SHP77 (cell line): ENCODE measurements at places on chromosomes 1 and 21.

GRCh38 chr1:53593758-53594380 lies 134.7 kb downstream of the DMRTB1 start:
- peak; percentile 28 for DNase-seq

DNA sequence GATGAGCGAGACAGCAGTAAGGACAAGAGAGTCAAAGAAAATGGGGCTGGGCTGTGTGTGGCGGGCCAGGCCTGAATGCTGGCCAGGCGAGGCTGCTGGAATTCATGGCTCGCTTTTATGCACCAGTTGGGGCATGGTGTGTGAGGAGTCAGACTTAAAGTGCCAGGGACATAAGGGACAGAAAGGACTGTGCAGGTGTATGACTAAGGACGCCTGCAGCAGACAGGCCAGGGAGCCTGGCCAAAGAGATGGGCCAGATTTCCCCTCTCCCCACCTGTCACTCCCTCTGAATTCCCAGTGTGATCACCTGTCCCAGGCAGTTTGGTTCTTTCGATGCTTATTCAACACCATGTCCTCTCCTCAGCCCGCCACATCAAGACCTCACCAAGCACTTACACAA lies 16.9 kb upstream of the SMIM12 start:
- DNase-seq = no peak

GRCh38 chr1:42736152-42736551 lies 3.9 kb downstream of the CLDN19 start:
- no peak for DNase-seq

DNA sequence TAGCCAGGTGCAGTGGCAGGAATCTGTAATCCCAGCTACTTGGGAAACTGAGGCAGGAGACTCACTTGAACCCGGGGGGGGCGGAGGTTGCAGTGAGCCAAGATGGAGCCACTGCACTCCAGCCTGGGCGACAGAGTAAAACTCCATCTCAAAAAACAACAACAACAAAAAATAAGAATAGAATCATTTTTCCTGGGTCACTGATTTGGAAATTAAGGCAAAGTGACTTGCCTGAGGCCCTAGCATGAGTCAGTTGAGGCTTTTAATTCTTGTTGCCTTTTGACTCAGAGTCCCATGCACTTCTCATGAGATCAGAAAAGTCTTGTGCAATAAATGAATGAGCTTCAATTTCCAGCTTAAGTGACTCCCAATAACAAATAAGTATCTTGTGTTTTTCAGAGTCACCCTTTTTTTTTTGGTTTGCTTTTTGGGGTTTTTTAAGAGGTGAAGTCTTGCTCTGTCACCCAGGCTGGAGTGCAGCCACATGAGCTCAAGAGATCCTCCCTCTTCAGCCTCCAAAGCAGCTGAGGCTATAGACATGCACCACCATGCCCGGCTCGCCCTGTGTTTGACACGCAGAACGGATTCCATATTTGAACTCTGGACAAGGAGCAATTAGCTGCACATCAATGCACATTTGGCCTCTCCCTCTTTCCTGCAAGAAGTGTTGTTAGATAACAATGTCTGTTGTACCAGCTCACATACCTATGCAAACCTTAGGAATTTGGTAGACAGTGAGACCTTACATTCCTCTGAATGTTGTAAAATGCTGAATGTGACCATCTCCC lies 3.4 kb upstream of the PLEKHM2 start:
- no peak for DNase-seq

- no peak for DNase-seq
Observed at GRCh38 chr1:228913626-228914414, 178.5 kb downstream of the RHOU start.

DNA sequence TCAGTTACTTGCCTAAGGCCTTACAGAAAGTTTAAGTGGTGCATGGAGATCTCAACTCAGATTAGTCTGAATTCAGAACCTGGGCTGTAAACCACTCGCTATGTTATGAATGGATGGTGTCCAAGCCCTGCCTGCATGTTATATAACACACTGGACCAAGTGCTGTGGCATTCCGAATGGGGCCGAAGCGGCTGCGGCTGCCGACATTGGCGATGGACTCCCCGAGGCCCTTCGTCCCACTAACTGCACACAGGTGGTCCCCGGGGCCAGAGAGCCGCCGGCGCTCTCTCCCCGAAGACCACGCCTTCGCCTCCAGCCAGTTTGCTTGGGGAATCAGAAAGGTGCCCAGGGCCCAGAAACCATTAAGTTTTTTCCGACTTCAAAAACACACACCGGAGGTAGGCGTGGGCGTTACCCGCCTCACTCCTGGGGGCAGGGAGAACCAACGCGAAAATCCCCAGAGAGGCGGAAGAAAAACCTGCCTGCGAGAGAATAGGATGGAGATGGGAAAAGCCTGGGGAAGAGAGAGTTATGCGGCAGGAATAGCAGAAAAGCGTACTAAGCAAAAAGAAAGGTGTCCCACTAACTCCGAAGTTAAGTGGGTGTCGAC lies 579 bp upstream of the TENT5C start:
- DNase-seq = no peak

- DNase-seq = no peak
Observed at GRCh38 chr1:202547215-202547614, 163.0 kb downstream of the SYT2 start.

DNA sequence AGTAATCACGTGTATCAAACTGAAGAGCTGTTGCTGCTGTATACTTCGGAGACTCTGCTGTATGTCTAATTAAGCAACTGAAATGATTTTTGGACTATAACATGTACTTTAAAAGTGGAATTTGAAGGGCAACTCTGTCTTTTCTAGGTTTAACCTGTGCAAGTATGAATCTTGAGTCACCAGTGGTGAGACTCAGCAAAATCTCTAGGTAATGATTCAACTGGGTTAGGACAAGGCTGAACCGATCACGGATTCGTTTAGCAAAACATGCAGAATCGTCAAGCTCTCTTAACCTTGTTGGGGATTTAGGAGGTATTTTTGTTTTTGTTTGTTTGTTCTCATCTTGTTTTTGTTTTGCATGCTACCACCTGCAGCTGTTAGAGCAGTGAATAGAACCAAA lies 149.6 kb downstream of the CYYR1 start:
- no peak for DNase-seq

GRCh38 chr1:105872817-105873216 lies 1183.7 kb upstream of the PRMT6 start:
- no peak for DNase-seq

- DNase-seq = no peak
Observed at GRCh38 chr1:110601332-110601731, 4.8 kb downstream of the KCNA2 start.

GRCh38 chr1:207755846-207756693 lies 4.2 kb downstream of the CD46 start:
- DNase-seq = no peak

GRCh38 chr1:63813829-63814277 lies 40.0 kb downstream of the ROR1 start:
- no peak for DNase-seq

DNA sequence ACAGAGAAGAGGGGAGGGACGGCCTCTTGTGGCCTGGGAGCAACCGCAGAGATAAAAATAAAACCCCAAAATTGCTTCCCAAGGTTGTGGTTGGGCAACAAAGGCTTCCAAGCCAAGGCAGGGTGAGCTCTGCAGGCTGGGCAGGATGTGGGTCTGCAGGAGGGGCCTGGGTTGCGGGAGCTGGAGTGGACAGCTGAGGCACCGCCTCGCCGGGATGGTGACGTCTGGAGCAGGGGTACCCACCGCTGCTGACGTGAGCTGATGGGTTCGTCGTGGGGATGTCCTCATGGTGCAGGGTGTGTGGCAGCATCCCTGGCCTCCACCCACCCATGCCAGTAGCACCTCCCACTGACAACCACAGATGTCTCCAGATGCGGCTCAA lies 3.7 kb downstream of the AURKAIP1 start:
- no peak for DNase-seq

GRCh38 chr1:222224156-222224555 lies 323.7 kb downstream of the HHIPL2 start:
- DNase-seq = no peak

GRCh38 chr1:224623743-224624333 lies 7.7 kb downstream of the CNIH3 start:
- DNase-seq = peak; percentile 6

GRCh38 chr1:40199126-40199525 lies 37.9 kb downstream of the RLF start:
- no peak for DNase-seq

DNA sequence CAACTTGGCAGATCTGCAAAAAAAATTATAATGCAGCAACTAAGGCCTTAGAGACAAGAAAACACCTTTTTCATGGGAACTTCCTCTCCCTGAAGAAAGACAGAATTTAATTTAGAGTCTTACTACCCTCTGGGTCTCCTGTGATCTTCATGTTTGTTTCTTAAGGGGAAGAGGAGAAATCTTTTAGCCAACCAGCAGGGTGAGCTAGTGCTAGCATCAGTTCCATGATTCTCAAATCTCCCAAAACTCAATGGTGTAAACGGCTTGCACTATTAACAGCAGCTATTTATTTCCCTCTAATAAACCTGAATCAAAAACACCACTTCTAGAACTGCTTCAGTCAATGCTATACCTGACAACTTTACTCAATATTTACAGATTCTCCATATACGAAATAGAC lies 3.8 kb downstream of the ZNF644 start:
- DNase-seq = no peak

- no peak for DNase-seq
Observed at GRCh38 chr21:45763074-45763473, 119.5 kb downstream of the PCBP3 start.

DNA sequence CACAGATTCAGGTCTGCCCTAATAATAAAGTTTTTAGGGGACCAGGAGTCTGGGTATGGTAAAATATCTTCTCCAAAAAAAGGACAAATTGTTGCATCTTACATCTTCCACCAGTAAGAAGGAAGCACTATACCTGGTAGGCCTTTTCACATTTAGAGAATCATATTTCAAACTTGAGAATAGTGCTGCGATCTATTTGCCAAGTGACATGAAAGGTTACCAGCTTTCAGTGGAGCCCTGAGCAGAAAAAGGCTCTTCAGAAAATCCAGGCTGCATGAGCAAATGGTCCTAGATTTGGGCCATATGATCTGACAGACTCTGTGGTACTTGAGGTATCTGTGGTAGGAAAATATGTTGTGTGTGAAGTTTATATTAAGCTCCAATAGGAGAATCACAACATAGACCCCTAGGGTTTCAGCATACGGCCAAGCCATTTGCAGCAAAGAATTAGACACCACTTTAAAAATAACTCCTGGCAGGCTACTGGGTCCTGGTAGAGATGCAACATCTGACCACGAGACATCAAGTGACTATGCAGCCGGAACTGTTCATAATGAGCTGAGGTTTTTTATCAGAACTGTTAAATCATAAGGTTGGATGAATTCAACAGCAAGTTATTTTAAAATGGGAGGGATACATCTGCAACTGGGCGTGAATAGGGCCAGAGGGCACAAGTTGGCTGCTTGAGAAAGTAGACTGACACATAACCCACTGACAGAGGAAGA lies 38.6 kb upstream of the CCDC190 start:
- DNase-seq = no peak

- peak; percentile 57 for DNase-seq
Observed at GRCh38 chr21:38311765-38312164, 55.0 kb downstream of the KCNJ15 start.

GRCh38 chr1:28457678-28458077 lies 48.2 kb upstream of the RCC1 start:
- no peak for DNase-seq

DNA sequence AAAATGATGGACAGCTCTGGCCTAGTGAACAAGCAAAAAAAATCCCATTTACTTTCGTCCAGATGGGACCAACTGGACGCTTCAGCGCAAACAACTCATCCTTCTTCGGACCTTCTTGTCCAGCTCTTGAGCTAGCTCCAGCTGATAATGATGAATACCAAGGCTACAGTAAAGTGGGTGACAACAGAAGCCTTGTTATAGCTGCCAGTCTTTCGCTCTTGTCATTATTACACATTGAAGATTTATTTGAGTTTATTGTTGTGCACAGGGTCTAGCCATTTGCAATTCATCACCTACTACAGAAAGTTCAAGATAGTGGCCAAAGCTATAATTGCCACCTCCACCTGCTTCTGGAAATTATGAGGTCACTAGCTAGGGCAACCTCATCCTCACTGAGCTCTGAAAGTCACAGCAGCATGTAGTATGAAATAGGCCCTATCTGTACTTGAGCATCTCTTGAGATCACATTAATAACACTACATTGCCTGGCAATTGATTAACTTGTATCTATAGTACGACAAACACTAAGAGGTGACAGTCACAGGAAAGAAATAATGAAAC lies 76.9 kb downstream of the GPATCH2 start:
- DNase-seq = no peak

DNA sequence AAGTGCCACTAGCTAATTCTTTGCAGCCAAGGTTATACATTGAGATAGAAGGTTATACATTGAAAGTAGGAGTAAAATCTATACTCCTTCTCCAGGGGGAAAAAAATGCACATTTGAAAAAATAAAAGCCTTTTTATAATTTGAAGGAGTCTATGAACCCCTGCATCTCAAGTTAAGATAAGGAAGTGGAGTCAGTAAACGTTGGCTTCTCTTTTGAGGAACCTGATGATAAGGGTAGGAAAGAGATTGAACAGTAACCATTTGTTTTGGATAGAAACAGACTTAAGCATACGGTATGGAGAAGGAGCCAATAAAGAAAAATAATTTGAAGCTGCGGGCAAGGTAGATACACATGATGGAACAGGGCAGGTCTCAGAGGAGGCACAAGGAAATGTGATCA lies 64.1 kb downstream of the RPAP2 start:
- DNase-seq = no peak

DNA sequence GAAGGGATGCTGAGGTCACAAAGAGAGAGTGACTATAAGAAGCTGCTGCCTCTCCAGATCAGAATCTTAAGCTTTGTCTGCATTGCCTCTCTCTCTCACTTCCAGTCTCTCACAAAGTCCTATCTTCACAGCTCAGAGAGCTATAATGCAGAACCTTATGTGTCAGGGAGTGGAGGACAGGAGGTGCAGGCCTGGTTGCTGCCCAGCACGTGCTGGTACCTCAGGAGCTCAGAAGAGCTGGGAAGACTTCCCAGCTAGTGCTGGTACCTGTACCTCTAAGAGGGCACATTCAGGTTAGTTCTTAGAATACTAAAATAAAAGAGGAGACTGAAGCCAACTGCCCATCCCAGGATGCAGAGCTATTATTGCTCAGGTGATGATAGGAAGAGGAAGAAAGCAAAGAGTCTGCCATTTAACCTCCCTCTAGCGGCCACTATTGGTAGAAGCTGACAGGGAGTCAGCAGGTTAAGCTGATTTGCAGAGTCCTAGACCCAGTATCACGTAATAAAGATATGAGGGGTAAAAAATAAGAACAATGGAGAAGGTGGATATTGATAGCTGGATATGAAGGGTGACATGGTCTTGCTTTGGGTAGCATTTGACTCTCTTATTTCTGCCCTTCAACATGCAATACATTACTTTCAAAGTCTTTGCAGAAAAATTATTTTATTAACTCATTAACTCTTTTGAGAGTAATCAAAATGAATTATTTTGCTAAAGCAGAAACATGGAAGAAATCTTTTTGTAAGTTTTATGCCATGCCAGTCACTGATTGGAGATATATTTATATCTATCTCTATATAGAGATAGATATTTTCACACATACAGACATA lies 138.1 kb upstream of the HMCN1 start:
- DNase-seq = peak; percentile 57

GRCh38 chr1:104341944-104342343 lies 592.2 kb downstream of the AMY1C start:
- DNase-seq = no peak
